ENCODE measurements at places on chromosomes 1 and 21.

GRCh38 chr1:89310976-89311375, 38.3 kb upstream of the GBP5 start:
- no peak for DNase-seq

DNA sequence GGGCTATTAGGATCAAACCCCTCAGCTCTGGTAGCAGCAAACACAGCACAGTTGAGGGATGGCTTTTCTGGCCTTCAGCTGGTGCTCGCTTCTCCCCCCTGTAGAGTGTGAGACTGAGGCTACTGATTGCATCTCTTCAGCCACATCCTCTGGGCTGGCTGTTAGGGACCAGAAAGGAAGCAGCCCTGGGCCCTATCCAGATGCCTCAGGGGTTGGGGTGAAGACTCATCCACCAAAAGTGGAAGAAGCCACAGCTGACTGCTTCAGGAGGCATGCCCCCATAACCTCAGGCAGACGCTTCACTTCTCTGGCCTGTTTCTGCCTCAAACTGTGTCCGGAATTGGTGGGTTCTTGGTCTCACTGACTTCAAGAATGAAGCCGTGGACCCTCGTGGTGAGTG, 6.2 kb upstream of the TMEM200B start:
- no peak for DNase-seq

GRCh38 chr21:41794600-41794999, 27.7 kb upstream of the RIPK4 start:
- DNase-seq, result no peak

GRCh38 chr1:15192916-15193550, 39.5 kb downstream of the TMEM51 start:
- no peak for DNase-seq

- DNase-seq, result no peak
These were observed 61.1 kb upstream of the TINAGL1 start for GRCh38 chr1:31515056-31515775.

GRCh38 chr21:36162631-36163030, 6.0 kb downstream of the DOP1B start:
- no peak for DNase-seq

- no peak for DNase-seq
These were observed 8.7 kb downstream of the PGM1 start for GRCh38 chr1:63601912-63602311.

DNA sequence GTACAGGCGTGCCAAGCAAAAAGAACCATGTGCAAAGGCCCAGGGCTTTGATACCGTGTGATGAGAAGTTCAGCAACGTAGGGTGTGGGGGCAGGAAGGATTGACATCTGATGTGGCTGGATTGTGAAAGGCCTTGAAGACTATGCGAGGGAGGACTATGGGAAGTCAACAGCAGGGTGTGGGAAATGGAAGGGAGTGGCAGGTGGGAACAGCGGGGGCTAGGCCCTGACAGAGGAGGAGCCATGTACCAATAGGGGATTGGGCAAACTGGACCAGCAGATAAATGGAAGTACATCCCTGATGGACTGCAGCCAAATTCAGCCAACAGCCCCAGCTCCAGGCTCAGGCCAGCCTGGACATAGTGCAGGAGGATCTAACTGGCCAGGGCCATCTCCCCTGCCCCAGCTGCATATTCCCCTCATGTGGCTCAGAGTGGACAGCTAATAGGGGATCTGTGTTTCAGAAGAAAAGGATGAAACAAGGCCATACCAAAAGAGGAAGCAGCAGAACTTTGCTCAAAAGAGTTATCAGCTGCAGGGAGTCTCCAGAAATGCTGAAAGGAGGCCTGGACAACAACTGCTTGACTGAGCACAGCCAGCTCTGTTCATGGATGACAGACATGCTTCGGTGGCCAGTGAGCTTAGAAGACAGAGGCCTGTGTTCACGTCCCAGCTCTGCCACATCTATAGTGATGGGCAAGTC, 140.2 kb upstream of the SGIP1 start:
- DNase-seq, result no peak
